ENCODE measurements at places on chromosomes 1 and 21. TPM values are rescaled to one million over a fixed set of nuclear protein-coding genes. Genes with fewer than 3 reads are reported as not detected.
A peak's percentile ranks its signal among the peaks of the same experiment; 100 is the strongest.

GBP1 gene
- 39.3 TPM for polyA plus RNA-seq

SLC45A1 gene
- polyA plus RNA-seq, result 2.0 TPM

ZNF695 gene
- 1.5 TPM for polyA plus RNA-seq

GRCh38 chr1:8477983-8478362 lies 160.1 kb downstream of the SLC45A1 start:
- no peak for DNase-seq
- H3K4me3 ChIP-seq, result no peak overlapping the region
- peaks cover 3% of the 10 kb centered on the region for H3K4me1 ChIP-seq
- H3K27ac ChIP-seq, result no peak overlapping the region
- H3K27me3 ChIP-seq, result no peaks in the 10 kb centered on the region
- peaks cover 4% of the 10 kb centered on the region for H3K36me3 ChIP-seq

DNA sequence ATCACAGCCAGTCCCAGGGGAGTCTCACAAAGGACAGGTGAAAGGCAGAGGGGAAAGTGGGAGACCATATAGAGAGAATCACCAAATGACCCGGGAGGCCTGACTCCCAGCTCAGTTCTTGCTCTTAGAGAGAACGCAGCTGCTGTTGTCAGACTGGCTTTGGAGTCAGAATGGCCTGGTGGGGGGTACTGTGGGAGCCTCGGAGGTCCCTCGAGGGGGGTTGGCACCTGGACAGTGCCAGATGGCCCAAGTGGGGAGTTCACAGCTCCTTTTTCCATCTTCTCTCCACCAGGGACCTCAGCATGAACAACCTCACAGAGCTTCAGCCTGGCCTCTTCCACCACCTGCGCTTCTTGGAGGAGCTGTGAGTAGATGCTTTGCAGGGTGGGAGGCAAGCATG lies 31.5 kb downstream of the LGR6 start:
- no peaks in the 10 kb centered on the region for H3K4me1 ChIP-seq
- H3K36me3 ChIP-seq, result no peaks in the 10 kb centered on the region

GRCh38 chr1:172746091-172746949 lies 87.4 kb downstream of the FASLG start:
- H3K27ac ChIP-seq, result peak overlapping the region; percentile 5
- H3K4me3 ChIP-seq, result no peak overlapping the region
- no peaks in the 10 kb centered on the region for H3K36me3 ChIP-seq
- peak; percentile 67 for DNase-seq
